Activated CD4-positive, alpha-beta T cell treated with anti-CD3 and anti-CD28 coated beads, Interleukin-2, amount 10 ng/mL, durations not matched to agents 7 days and 5 days (primary cell): ENCODE measurements at places on chromosomes 2 and 18. TPM values are rescaled to one million over a fixed set of nuclear protein-coding genes. Genes with fewer than 3 reads are reported as not detected.

- DNase-seq: peak; percentile 13
Measured at GRCh38 chr2:70686577-70687460, 81.2 kb downstream of the ADD2 start.

GRCh38 chr2:153645599-153645998 is 167.0 kb upstream of the RPRM start:
- no peak for DNase-seq

Gene OR6B2
- total RNA-seq: not detected

DNA sequence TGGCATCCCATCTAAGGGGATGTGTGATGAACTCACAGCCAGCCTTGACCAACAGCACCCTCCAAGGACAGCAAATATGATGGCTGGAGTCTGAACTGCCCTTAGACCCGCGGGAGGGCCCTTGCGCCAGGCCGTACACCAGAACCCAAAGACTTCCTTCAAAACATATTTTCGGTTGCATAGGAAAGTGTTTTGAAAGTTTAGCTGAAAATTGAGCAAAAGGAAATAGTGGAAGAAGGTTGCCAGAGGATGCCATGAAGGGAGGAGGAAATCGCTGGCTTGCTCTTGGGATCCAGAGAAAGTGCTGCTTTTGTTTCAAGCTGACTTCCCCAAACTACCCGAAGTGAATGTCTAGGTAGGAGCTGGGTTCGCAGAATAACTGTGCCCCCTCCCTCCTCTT is 61.3 kb downstream of the IL1R2 start:
- DNase-seq: no peak

Gene RPRM
- total RNA-seq: not detected

- DNase-seq: no peak
Measured at GRCh38 chr2:71672826-71673795, 219.8 kb downstream of the DYSF start.

DNA sequence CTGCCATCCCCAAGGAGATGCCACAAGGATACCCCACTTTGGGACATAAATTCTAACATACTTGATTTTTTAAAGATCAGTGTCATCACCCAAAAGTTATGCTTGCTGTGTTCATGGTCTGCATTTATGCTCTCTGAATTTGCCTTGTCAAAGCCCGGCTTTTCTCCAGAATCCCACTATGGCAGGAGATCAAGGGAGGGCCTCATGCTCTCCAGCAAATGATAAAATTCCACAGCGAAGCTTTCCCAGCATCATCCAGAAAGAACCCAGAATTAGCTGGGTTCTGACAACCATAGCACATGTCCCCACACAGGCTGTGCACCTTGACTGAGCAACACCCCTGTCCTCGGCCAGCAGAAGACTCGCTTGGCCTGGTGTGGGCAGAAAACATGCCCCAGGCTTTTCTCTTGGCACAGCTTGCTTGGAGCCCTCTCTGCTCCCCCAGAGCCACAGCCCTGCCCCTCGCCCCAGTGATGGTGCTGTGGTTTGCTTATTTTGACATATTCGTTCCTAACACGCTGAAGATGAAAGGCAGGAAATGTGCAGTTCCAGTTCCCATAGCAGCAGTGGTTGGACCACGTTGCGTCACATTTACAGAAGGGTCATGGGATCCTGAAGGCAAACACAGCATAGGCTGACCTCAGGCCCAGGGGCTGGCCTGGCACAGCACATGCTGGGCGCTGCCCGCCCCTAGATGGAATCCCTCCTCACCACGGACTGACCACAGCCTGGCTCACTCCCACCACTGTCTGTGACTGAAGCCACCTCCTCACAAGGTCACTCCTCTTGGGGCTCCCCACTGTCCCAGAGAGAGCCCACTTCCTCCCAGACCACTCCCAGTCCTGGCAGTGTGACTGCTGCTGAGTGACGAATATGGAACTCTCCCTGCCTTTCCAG is 14.1 kb upstream of the CHRNA1 start:
- DNase-seq: peak; percentile 88

GRCh38 chr18:12287131-12287681 is 20.8 kb upstream of the TUBB6 start:
- no peak for DNase-seq

DNA sequence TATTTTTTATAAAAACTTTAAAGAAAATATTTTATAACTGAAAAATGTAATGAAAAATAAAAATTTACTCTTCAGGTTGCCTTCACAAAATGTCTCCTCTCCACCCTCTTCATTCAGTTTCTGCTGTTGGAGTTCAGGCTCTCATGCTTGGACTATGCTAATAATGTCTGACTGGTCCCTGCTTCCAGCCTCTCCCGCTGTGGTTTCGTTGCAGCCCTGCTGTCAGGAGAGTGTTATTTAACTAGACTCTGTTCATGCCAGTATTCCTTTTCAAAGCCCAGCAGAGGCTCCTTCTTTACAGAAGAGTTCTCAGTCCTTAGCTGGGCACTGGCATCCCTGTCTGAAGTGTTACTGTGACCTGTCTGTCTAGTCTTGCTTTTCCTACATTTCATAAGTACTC is 40.4 kb downstream of the CLIP4 start:
- no peak for DNase-seq

Gene RAD51AP2
- total RNA-seq: not detected

DNA sequence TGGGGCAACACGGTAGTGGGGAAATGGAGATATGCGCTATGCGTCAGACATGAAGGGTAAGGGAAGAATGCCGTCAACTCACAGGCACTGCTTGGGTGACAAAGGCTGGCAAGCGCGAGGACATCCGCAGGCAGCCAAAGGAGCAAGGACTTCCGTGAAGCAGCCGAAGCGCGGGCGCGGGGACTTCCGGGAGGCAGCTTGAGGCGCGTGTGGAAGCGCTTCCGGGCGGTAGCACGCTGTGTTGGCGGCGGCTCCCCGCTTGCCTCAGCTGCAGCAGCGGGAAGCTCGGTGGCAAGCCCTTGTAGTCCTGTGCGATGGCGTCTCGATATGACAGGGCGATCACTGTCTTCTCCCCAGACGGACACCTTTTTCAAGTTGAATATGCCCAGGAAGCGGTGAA is at the start of gene PSMA8:
TSS of gene PSMA8 (plus strand) at position 218 of the 400 bp plus-strand sequence. CDS start at position 315, 97 bp downstream.
- DNase-seq: peak; percentile 52

DNA sequence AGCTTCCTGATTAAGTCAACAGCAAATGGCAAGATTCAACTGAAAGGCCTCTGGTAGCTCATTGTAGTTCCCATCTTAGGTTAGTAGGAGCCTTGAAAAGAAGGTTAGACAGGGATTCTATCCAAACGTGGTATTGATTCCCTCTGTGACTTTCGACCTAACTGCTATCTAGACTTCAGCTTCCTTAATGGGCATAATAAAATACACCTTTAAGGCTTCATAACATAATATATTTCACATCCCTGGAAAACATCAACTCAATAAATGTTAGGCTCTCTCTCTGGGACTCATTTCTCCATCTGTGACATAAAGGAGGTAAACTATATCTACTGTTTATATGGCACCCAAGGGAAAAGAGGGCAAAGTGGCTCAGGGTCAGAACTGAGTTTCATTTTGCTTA is 60.9 kb downstream of the STK39 start:
- DNase-seq: no peak

Gene DCDC2C
- total RNA-seq: not detected

- no peak for DNase-seq
Measured at GRCh38 chr2:33633315-33633714, 34.2 kb upstream of the FAM98A start.
